ENCODE measurements at places on chromosomes 7 and 10.

DNA sequence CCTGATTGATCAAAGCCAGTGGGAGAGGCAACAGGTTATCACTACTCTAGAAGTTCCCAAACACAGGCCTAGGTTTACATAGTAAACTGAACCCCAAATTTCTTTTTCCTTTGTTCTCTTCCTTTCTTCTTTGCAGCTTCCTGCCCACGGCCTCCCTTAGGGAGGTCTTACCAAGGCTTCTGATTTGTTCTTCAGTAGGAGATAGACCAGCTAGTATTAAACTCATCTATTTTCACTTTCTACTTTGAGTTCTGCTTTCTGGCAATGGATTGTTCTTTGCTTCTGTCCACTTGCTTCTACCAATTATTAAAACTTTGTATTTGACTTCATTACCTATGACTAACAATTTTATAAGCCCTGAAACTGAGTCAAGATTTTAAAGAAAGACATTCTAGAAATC lies 251.2 kb upstream of the FZD1 start:
- DNase-seq, result no peak

DNA sequence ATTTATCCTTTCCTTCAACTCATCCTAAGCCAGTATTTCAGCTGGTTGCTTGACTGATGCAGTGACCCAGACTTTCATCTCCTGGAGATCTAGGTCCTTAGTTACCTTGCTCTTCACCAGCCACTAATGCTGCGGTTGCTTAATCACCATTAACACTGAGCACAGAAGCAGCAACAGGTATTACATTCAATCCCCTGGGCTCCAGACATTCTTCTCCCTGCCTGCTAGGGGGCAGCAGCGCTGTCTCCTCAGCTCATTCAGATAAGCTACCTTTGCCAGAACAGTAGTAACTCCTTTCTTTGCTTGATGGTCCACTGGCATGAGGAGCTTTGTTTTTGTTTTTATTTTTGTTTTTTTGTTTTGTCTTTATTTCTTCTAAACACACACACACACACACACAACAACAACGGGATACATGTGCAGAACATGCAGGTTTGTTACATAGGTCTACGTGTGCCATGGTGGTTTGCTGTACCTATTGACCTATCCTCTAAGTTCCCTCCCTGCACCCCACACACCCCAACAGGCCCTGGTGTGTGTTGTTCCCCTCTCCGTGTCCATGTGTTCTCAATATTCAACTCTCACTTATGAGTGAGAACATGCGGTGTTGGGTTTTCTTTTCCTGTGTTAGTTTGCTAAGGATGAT lies 1043.2 kb upstream of the C7orf33 start:
- DNase-seq, result no peak

DNA sequence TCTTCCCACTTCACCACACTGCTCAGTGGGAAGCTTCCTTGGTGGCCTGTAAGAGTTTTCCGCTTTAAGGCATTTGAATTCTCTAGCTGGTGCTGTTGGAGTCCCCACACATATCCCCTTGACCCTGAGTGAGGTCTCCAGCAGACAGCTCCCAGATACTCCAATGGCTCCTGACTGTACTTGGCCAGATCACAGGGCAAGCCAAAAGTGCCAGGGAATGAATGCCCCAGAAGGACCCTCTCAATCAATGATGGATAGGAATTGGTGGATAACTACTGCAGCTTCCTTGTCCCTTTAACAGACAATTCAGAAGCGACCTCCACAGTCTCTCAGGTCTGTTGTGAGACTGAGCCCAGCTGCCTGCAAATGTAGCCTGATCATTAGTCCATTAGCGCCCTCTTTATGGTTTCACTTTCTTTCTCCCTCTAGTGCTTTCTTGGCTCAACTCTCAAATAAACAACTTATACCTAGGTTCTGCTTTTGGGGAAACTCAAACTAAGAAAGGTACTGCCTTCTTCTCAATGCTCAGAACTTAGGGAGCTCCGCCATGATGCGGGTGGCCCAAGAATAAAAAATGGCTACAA lies 283.0 kb downstream of the TCF7L2 start:
- DNase-seq, result no peak

DNA sequence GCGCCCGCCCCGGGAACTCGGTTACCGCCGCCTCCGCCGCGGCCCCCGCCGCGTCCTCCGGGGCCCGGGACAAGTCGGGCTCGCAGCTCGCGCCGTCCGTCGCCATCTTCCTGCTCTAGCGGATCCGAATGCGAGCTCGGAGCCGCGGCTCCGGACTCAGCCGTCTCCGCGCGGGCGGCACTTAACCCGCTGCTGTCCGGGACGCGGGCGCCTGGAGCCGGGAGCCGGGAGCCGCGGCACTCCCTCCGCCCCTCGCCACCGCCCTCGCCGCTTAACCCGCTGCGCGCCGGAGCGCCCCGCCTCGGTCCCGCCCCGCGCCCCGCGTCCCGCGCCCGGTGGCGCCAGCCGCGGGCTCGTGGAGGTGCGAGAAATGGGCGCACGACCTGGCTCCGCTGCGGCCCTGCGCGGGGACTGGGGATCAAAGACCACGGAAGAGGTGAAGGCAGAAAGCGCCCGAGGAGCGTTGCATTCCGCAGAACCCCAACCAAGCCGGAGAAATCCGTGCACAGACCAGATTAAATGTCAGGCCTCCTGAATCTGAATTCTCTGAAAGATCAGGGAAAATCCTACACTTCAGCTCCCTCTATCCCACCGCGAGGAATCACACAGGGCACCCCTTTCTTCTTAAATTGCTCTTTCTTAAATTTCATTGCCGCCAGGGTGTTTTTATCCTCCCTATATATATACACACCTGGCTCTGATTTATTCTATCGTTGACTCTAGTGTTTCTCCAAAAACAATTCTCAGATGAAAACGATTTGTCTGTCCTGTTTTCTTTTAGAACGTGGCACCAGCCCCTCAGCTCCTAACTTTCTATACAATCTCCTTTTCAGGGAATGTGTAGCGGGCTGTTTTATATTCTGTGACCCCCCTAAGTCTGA lies at the start of gene CTTNBP2:
Gene CTTNBP2, minus strand, starts transcription at position 132 of the 881 bp plus-strand sequence. Its CDS starts 26 bp downstream, at position 106.
- no peak for DNase-seq

DNA sequence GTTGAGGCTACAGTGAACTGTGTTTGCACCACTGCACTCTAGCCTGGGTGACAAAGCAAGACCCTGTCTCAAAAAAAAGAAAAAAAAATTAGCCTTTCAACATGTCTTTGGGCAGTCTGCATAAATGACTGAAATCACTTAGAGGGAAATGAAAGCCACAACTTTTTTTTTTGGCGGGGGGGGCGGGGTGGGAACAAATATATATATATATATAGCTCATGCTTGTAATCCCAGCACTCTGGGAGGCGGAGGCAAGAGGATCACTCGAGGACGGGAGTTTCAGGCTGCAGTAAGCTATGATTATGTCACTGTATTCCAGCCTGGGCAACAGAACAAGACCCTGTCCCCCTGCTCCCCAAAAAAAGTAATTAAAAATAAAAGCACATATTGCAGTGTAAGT lies 23.4 kb upstream of the MICU1 start:
- DNase-seq, result no peak

DNA sequence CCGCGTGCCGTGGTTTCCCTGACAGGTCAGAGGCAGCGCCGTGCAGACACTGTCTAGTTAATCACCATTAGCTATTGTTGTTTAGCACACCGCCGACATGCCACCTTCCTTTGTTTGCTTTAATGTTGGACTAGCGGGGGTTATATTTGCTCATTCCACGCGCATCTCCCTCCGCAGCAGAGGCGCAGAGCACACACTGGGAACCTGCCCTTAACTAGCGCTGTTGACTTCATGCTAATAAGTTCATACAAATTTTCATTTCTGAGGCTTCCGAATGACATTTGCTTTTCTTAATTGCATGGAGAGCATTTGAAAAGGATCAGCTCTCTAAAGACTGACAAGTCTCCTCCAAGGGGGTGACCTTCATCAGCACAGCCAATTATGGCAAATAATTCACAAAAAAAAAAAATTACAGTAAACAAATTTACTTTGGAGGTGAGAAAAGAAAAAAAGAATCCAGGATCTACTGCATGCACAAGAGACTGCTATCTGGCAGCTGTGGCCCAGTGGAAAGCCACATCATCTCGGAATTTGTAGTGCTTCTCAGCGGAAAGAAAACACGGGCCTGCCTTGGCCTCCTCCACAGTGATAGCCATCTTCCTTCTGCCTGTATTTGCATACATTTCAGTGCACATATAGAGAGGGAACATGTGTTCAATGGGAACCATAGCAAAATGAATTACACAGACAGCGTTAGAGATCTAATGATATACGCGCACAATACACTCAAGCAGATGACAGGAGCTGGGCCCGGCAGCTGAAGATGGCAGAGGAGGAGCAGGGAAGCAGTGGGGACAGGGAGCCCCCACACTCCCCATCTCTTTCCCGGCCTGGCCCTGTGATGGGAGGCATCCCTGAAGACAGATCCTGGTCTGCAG lies 94.2 kb downstream of the EBF3 start:
- DNase-seq, result no peak

DNA sequence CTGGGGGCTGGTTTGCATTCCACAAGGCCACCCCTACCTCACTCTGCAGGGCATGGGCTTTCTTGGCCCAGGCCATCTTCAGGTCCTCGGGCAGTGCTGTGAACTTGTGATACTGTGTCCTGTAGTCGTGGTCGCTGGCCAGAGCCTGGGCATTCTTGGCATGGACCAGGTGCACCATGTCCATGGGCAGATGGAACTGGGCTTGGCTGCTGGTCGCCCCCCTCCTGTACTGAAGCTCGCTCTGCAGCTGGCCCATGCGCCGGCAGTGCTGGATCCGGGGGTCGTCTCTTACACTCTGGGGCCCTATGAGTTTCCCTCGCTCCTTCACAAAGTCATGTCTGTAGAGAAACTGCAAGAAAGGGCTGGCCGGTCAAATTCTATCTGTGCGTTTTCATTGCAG lies 51.7 kb downstream of the HABP2 start:
- no peak for DNase-seq

DNA sequence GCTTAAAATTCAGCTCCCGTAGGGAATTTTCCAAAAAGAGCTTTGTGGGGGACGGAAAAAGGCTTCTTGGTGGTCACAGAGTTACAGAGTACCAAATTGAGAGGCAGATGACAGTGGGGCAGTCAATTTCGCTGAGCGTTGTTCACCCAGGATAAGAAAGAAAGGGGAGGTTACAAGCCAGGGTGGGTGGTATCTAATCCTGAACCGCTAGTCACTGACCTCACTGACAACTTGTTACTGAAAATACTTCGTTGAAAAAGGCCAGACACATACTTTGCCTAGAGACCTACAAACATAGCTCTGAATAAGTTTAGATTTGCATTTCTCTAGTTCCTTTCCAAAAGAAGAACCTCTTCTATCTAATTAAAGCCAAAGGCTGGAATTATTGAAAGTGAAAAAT lies at the start of gene CTNNA3:
Gene CTNNA3, minus strand, starts transcription at position 167 of the 400 bp plus-strand sequence.
- DNase-seq, result no peak

- DNase-seq, result no peak
These were observed 19.5 kb upstream of the ITGB8 start for GRCh38 chr7:20310963-20311742.

- peak; percentile 26 for DNase-seq
These were observed 307.3 kb downstream of the CAMK1D start for GRCh38 chr10:12656518-12657142.

DNA sequence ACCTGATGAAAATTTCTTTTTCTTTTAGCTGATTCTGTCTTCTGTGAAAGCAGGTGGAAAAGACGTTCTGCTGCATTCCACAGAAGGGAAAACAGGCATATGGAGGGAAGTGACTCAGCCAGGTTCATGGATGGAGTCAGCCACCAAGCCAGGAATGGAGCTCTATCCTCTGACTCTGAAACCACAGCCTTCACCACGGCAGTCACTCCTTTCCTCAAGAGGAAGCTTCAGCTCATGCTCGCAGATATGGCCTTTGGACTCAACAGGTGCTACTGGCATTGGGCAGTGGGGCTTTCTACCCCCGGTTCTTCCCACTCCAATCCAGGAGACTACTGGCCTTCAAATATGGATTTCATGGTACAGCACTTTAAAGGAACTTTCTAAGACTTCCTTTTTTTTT lies 11.5 kb upstream of the PLAU start:
- peak; percentile 89 for DNase-seq

DNA sequence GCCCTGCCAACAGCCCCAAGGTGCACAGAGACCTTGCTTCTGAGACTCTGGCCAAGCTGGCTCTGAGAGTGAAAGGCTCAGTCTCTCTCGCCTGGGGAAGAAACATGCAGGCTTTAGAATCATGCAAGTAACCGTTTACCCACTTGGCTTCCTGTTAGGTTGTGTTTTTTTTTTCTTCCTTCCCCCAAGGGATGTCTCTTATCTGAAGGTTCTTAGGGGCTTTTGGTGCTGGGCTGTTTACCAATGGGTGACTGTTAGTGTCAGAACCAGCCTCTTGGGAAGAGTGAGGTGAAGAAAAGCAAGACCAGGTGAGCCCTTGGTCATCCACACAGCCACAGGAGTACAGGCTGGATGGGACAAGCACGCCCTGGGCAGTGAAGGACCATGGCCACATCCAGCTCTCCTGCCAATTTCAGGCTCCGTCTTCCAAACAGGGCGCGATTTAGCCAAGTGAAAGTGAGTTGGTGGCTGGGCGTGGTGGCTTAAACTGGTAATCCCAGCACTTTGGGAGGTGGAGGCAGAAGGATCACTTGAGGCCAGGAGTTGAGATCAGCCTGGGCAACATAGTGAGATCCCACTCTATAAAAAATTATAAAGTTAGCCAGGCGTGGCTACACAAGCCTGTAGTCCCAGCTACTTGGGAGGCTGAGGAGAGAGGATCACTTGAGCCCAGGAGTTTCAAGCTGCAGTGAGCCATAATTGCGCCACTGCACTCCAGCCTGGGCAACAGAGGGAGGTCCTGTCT lies 76.3 kb upstream of the CUX1 start:
- DNase-seq, result no peak

DNA sequence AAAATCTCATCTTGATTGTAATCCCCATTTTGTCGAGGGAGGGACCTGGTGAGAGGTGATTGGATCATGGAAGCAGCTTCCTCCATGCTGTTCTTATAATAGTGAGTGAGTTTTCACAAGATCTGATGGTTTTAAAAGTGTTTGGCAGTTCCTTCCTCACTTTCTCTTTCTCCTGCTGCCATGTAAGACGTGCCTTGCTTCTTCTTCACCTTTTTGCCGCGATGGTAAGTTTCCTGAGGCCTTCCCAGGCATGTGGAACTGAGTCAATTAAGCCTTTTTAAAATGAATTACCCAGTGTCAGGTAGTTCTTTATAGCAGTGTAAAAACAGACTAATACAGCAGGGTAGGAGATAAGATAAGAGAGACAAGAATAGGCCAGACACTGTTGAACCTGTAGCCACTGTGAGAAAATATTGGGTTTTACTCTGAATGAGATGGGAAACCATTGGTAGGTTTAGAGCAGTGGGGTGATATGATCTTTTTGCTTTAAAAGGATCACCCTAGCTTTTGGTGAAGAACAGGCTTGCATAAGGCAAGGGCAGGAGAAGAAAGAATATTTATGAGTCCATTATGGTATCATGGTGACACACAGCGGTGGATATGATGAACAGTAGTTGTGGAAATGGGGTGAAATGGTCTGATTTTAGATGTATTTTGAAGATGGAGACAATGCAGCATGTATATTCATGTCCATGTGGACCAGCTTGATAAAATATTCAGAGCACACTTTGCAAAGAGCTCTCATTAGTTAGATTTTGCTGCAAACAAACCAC lies 11.5 kb downstream of the OR6B1 start:
- DNase-seq, result no peak

- DNase-seq, result no peak
These were observed 509 bp upstream of the OR2F1 start for GRCh38 chr7:143954135-143954534.

GRCh38 chr7:30433082-30433481 lies 45.5 kb downstream of the NOD1 start:
- no peak for DNase-seq

GRCh38 chr10:34996843-34997242 lies 93.3 kb downstream of the CUL2 start:
- DNase-seq, result no peak

- no peak for DNase-seq
These were observed 26.6 kb upstream of the PURB start for GRCh38 chr7:44911911-44912310.

- no peak for DNase-seq
These were observed 553.5 kb upstream of the C7orf33 start for GRCh38 chr7:148037044-148037443.

Data from HFF-Myc (cell line).